ENCODE measurements at places on chromosomes 16 and 17.

DNA sequence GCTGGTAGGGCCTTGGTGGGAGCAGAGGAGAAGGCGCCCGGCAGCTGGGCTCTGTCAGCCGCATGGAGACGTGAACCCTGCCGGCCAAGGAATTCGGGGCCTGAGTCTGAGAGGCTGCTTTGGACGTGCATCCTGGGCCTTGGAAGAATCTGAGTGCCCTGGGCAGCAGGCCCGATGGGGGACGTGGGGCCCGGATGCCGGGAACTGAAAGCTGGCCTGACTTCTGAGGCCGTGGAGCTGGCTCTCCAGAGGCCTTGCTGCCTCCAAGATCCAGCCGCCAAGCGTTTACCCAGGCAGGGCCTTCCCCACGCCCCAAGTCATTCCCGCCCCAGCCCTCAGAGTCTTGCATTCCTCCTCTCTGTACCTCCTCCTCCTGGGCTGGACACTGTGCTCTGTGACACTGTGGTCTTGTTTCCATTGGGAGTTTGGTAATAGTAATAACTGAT is 37.2 kb downstream of the NKD1 start:
- DNase-seq = no peak

- no peak for DNase-seq
These were observed 256.1 kb downstream of the CPPED1 start for GRCh38 chr16:12547608-12547922.

GRCh38 chr17:9693755-9694154 is 48.4 kb downstream of the USP43 start:
- no peak for DNase-seq

- DNase-seq = no peak
These were observed 17.4 kb upstream of the ZFPM1 start for GRCh38 chr16:88435437-88436355.

- peak; percentile 6 for DNase-seq
These were observed 4.7 kb downstream of the VASN start for GRCh38 chr16:4376126-4376892.

DNA sequence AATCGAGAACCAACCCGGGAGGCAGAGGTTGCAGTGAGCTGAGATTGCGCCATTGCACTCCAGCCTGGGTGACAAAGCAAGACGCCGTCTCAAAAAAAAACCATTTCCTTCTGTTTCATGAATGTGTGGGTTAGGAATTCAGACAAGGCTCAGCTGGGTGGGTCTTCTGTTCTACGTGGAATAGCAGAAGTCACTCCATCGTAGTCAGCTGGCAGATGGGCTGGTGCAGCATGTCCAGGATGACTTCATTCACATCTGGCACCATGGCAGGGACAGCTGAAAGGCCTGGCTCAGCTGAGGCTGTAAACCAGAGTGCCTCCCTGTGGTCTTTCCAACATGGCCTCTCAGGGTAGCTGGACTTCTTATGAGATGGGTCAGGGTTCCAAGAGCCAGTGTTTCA is 89.0 kb downstream of the C17orf67 start:
- DNase-seq = no peak

GRCh38 chr16:24002619-24003018 is 166.8 kb downstream of the PRKCB start:
- DNase-seq = no peak

DNA sequence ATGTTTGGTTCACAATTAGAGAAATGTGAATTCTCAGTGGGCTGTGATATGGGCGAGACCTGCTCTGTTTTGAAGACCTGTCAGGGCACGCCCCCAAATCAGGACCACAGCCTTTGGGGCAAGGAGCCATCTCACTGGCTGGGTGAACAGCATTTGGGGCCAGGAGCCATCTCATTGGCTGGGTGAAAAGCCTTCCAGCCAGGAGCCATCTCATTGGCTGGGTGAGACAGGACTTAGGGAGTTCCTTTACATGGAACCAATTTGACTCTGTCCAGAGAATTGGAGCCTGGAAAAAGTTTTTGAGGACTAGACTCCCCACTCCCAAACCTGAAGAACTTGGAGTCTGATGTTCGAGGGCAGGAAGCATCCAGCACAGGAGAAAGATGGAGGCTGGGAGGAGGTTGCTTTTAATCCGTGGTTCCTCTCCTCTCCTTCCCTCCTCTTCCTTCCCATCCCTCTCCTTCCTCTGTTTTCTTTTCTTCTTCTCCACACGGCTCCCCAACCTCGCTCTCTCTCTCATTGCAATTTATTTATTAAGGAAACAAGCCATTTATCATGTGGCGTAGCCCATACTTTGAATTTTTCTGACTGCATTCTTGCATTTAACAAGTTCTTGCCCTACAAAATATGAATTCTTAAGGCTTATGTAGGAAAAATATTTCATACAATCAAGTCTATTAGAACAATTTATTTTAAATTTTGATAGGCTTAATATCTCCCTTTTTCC is 19.7 kb downstream of the FOXL1 start:
- no peak for DNase-seq

DNA sequence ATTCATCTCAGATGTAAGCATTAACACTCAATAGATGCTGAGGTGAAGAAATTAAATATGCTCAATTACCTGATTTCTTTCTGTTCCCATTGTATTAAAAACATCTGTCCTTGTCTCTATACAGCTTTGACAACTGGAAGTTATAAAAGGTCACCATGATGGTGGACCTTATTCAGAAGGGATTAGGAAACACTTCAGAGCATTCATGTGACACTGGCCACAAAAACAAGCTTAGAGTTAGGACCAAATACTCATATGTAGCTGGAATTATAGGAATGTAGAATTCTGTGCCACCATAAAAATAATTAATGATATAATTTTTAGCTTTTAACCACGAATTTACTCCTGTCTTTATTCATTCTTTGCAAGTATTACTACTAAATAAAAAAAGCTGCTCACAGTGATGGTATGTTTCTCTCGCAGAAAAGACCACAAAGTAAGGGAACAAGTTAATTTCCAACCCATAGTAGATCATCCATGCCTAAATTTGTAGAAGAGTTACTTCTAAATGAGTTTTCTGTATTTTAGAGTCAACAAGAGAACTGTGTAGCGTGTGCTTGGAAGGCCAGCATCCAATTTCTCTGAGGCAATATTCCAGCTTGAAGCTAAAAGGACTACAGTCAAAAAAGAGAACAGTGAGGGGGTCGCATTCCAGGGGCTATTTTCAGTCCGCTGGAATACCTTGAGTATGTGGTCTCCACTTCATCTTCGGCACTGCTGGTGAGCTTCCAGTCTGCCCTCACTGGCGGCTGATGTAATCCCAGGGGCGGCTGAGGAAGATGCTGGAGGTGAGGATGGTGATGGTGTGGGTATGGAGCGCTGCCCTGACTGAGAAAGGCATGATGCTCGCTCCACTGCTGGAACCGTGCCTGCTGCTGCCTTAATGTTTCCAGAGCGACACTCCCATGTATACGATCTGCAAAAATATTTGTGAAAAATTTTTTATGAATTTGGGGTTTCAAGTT is 63.7 kb downstream of the CACNG1 start:
- DNase-seq = no peak

DNA sequence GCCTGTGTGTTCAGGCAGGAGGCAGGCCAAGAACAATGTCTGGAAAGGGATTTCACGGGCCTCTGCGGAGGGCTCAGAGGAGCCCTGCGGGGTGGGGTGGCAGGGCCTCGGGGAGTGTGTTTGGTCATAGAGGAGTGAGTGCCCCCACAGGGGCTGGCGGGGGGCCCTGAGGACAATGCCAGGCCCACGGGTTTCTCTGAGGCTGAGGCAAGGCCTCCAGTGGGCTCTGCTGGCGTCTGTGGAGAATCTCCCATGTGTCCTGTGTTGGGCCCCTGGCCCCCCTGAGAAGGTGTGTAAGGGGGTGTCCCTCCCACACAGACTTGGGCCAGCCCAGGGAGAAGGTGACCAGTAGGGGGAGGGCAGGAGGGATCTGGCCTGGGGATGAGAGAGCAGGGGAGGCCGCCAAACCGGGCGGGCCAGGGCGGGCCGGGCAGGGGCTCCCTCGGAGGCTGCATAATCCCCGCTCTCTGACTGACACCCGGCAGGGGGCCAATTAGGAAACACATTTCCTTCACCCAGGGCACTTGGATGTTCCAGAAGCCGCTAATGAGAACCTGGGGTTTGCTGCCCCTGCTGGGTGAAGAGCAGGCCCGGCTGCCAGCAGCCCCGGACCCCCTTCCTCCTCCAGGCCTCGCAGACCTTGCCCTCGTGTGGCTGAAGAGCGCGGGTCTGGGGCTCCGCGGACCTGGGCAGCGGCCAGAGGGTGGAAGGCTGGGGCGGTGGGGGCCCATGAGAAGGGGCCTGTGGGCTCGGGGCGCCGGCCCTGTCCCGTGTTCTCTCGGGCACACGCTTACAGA is 204.2 kb downstream of the NTN1 start:
- DNase-seq = no peak

DNA sequence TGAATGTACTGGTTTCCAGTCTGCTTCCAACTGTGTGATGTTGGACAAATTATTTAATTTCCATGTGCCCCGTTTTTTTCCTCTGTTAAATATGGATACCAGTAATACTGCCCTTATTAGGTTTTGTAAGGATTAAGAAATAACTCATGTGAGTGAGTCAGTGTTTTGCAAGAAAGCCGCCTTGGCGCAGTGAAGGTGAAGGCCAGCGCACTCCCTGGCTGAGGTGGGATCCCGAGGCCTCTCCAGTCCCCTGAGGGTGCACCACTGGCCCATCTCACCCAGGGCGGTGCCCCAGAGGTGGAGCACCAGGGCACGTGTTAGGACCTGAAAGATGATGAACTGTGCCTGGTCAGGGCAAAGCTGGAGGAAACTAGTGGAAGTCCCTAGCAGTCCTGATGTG is 43.5 kb downstream of the PHKB start:
- no peak for DNase-seq

- no peak for DNase-seq
These were observed 119.5 kb downstream of the AATF start for GRCh38 chr17:37068266-37068665.

GRCh38 chr17:78840780-78841611 is at the start of gene USP36:
TSS of gene USP36 (minus strand) at chr17:78840814. CDS start at chr17:78836363, 4,451 bp downstream.
- DNase-seq = peak; percentile 100

DNA sequence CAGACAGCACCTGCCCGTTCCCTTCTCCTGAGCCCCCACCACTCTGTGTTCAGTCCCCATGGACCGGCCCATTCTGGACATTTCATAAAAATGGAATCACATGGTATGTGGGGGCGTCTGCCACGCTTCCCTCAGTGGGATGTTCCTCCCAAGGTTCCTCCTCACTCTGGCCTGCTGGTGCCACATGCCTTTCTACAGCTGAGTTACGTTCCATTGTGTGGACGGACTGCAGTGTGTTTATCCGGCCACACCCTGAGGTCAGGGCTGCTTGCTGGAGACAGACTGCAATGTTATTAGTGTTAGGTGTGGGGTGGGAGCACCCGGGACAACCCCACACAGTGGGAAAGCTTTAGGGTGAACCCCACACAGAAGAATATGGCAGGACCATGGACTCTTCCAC is 5.9 kb upstream of the AATK start:
- DNase-seq = no peak

DNA sequence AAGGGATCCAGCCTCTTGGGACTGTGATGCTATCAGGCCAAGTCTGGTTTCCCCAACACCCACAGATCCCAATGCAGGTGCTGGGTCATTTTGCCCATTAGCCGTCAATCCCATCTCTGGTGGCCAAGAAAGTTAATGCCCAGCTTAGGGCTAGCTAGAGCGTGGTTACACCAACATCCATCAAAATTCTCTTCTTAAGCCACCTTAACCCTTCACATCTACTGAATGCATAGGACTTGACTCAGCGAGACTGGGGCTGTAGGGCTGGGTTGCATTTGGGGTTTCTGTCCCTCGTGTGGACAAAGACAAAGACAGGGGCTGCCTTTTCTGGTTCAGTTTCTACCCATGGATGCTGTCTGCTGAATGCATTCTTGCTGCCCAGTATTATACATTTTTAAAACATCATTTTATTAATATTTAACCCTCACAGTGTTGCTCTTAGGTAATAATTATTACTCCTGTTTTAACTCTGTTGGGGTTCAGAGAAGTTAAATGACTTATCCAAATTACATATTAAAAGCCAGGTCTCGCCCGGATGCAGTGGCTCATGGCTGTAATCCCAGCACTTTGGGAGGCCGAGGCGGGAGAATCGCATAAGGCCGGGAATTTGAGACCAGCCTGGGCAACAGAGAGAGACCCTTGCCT is 141.1 kb upstream of the NOL11 start:
- DNase-seq = no peak

GRCh38 chr17:7712111-7712771 is 5.3 kb upstream of the DNAH2 start:
- DNase-seq = no peak

DNA sequence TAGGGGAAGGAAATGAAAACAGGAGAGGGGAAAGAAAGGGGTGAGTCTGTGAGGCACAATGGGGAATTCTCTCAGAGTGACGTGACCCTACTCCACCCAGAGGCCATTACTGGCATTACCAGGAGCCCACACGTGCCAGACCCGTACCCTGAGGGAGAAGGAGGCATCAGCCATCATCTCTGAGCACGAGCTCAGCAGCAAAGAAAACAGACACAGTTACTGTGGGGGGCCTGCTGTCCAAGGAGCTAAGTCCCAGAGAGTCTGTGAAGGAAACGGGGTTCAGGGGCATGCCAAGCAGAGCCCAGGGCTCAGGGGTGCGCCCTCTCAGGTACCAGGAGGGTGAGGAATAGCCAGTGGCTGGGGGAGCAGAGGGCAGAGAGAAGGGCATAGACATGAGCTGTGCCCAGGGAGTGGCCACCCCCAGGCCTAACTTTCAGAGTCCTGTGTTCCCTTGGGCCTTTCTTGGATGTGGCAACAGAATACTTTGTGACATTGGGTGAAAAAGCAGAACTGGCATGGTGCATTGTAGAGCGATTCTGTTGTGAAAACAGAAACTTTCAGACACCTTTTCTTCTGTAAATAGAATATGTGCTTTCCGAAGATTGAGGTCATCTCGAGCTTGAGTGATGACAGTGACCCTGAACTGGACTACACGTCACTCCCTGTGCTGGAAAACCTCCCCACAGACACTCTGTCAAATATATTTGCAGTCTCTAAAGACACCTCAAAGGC is 11.3 kb downstream of the TAF1C start:
- DNase-seq = peak; percentile 49

- DNase-seq = no peak
These were observed 1.5 kb upstream of the SPAG7 start for GRCh38 chr17:4969047-4969550.

- DNase-seq = no peak
These were observed 28.9 kb downstream of the WFDC1 start for GRCh38 chr16:84323606-84324005.

GRCh38 chr17:42246515-42246914 is 29.7 kb downstream of the STAT5B start:
- no peak for DNase-seq

- no peak for DNase-seq
These were observed 43.4 kb downstream of the SPOP start for GRCh38 chr17:49634485-49634860.

- DNase-seq = no peak
These were observed 313.0 kb upstream of the GOT2 start for GRCh38 chr16:59047114-59047513.

GRCh38 chr17:77657839-77658238 is 300.7 kb upstream of the TNRC6C start:
- no peak for DNase-seq

- no peak for DNase-seq
These were observed 39.8 kb upstream of the XYLT1 start for GRCh38 chr16:17510567-17510966.

GRCh38 chr16:78133919-78134318 is 34.5 kb downstream of the WWOX start:
- DNase-seq = no peak

- DNase-seq = no peak
These were observed 3.3 kb upstream of the LAT start for GRCh38 chr16:28981517-28981916.

GRCh38 chr16:14569213-14569612 is 60.8 kb downstream of the PARN start:
- DNase-seq = no peak

GRCh38 chr17:43599046-43599395 is 52.9 kb upstream of the ETV4 start:
- DNase-seq = no peak

- DNase-seq = no peak
These were observed 677 bp downstream of the DEF8 start for GRCh38 chr16:89949121-89949742.
